Activated T-cell treated with anti-CD3 and anti-CD28 coated beads, Interleukin-2, amount 50 U/mL, for 72 hours (primary cell): ENCODE measurements at places on chromosomes 5 and 9. TPM values are rescaled to one million over a fixed set of nuclear protein-coding genes. Genes with fewer than 3 reads are reported as not detected.

KCNMB1 gene
- total RNA-seq: not detected

ZNG1F gene
- 8.2 TPM for total RNA-seq

ZNF454 gene
- total RNA-seq: 0.21 TPM

HIGD2A gene
- total RNA-seq: 135 TPM

CATSPER3 gene
- 0.79 TPM for total RNA-seq

WWC1 gene
- total RNA-seq: not detected

TUSC1 gene
- total RNA-seq: 0.79 TPM

GRCh38 chr5:139164020-139164419, 34.1 kb downstream of the SIL1 start:
- peak; percentile 9 for DNase-seq
- no peaks in the 10 kb centered on the region for H3K36me3 ChIP-seq
- H3K27ac ChIP-seq: no peak overlapping the region
- H3K27me3 ChIP-seq: no peaks in the 10 kb centered on the region

DNA sequence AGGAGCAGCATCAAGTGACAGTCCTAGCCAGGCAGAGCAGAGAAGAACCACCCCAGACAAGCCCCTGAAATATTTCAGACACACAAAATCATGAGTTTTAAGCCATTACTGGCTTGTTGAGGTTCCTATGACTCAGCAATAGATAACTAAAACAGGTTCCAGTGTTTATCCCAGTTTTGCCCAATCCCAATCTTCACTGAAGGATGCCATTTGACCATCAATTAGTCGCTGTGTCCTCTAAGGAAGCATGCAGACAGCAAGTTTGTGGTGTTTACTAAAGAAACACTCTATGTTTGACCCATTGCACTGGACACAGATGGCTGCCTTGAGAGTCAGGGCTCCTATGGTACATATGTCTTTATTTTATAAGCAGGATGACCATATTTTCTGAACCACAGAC, 186.7 kb downstream of the SYK start:
- H3K36me3 ChIP-seq: no peaks in the 10 kb centered on the region
- no peak overlapping the region for H3K4me3 ChIP-seq
- no peak overlapping the region for H3K27ac ChIP-seq

GRCh38 chr5:65072850-65073249, 304.1 kb downstream of the CWC27 start:
- H3K4me1 ChIP-seq: peaks cover 17% of the 10 kb centered on the region
- no peaks in the 10 kb centered on the region for H3K36me3 ChIP-seq
- peaks cover 11% of the 10 kb centered on the region for H3K27me3 ChIP-seq
- H3K27ac ChIP-seq: no peak overlapping the region

DNA sequence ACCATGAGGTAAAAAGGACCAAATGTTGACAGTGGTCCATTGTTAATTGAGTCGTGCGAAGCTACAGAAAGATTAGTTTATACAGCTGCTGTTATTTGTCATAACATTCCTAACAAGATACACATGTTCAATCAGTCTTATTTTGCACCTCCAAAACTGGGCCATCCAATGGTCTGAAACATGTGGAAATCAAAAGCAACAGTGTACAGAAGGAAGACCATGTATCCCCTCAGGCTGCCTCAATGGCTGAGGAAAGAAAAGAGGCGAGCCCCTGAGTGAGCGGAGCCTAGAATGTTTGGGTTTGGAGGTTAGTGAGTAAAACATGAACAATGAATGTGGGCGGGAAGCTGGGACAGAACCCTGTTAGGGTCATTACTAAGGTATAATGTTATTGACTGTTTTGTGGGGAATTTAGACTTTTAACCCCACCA, 35.6 kb downstream of the NFIB start:
- no peak overlapping the region for H3K27ac ChIP-seq
- H3K36me3 ChIP-seq: no peaks in the 10 kb centered on the region

DNA sequence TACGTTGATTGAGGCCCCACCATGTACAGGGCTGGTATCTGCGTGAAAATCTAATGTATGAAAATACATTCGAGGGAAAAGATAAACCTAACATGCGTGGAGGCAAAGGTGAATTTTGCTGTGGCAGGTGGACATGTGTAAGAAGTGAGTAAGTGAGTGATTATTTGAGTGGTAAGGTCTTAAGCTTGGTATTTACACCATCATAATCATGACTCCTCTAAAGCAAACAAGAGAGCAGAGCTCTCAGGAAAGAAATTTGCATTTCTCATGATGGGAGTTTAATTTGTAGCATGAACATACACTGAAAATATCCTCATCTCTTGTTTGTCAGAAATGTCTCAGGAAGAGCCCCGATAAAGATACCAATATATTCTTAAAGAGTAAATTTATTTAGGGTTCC, 260.6 kb downstream of the PSAT1 start:
- no peak overlapping the region for H3K27ac ChIP-seq
- no peaks in the 10 kb centered on the region for H3K36me3 ChIP-seq
- H3K4me3 ChIP-seq: no peak overlapping the region
- H3K4me1 ChIP-seq: no peaks in the 10 kb centered on the region
- DNase-seq: no peak

DNA sequence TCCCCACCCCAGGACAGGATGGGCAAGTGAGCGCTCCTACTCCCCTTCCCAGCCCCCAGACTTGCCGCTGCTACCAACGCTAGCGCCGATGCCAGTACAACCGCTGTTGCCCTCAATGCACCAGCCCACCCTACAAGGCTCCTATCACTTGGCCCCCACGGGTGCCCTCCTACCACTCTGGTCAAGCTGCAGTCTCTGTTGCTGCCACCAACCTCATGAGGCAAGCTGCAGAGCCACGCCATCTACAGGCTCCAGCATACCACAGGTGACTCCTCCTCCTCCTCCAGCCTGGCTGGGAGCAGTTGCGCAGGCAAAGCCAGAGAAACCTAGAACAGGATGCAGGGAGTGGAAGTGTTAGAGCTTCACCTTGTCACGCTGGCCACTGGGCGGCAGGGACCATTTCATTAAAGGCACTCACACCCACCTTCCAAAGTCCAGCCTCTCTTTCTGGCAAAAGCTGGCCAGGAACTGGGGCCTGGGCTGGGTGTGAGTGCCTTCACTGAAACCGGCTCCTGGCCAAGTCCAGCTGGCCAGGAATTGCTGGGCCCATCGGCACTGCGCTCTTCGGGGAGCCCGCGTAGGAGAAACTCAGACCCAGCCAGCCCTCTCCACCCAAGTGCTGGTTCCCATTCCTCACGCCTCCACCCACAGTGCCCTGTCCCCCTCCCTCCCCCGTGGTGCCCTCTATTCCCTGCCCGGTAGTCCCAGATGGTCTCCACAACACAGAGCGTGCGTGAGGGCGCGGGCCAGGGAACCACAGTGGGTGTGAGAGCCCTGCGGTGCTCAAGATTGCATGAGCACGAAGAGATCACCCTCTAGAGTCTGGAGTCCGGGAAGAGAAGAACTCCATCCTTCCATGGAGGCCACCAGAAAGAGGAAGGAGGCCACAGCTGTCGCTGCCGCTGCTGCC, 1.6 kb upstream of the PCAT7 start:
- no peak overlapping the region for H3K27ac ChIP-seq
- no peaks in the 10 kb centered on the region for H3K36me3 ChIP-seq
- DNase-seq: no peak
- no peak overlapping the region for H3K4me3 ChIP-seq

- H3K4me3 ChIP-seq: no peak overlapping the region
- peaks cover 3% of the 10 kb centered on the region for H3K27me3 ChIP-seq
- no peaks in the 10 kb centered on the region for H3K36me3 ChIP-seq
- no peak overlapping the region for H3K27ac ChIP-seq
- no peak for DNase-seq
Measured at GRCh38 chr5:154652746-154653417, 102.3 kb upstream of the LARP1 start.

GRCh38 chr5:139774980-139775661, 20.5 kb upstream of the PSD2 start:
- H3K4me1 ChIP-seq: peaks cover 17% of the 10 kb centered on the region
- peaks cover 12% of the 10 kb centered on the region for H3K27me3 ChIP-seq
- no peak overlapping the region for H3K27ac ChIP-seq
- H3K36me3 ChIP-seq: no peaks in the 10 kb centered on the region
- peak overlapping the region; percentile 50 for H3K4me3 ChIP-seq

DNA sequence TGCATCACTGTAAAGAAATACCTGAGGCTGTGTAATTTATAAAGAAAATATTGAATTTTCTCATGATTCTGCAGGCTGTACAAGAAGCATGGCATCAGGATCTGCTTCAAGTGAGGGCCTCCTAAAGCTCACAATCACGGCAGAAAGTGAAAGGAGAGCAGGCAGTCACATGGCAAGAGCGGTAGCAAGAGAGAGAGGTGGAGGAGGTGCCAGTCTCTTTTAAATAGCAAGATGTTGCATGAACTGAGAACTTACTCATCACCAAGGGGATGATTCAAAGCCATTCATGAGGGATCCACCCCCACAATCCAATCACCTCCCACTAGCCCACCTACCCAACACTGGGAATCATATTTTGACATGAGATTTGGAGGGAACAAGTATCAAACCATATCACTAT, 184.5 kb upstream of the PAPPA start:
- H3K4me3 ChIP-seq: no peak overlapping the region
- no peaks in the 10 kb centered on the region for H3K27me3 ChIP-seq
- DNase-seq: no peak
- peaks cover 1% of the 10 kb centered on the region for H3K36me3 ChIP-seq

- no peaks in the 10 kb centered on the region for H3K27me3 ChIP-seq
- peak overlapping the region; percentile 94 for H3K27ac ChIP-seq
- peaks cover 70% of the 10 kb centered on the region for H3K4me1 ChIP-seq
- no peak for DNase-seq
Measured at GRCh38 chr5:142107036-142107735, 1.4 kb upstream of the NDFIP1 start.

DNA sequence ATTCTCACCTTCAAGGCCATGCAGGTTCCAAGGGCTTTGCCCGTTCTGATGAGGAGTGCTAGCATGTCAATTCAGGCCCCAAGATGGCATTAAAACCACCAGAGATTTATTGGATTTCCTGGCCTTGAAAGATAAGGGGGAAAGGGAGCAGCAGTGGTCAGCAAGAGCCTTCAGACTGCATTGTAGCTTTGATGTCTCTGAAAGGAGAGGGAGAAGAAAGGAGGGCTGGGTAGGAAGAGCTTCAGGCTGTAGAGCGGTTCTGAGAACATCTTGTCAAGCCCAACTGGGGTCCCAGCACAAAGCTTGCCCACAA, 41.8 kb upstream of the FGF1 start:
- H3K27me3 ChIP-seq: no peaks in the 10 kb centered on the region
- no peak for DNase-seq
- H3K4me3 ChIP-seq: no peak overlapping the region
- peaks cover 19% of the 10 kb centered on the region for H3K4me1 ChIP-seq
- no peaks in the 10 kb centered on the region for H3K36me3 ChIP-seq
- no peak overlapping the region for H3K27ac ChIP-seq

GRCh38 chr5:171537070-171537849, 117.8 kb downstream of the FGF18 start:
- no peak overlapping the region for H3K4me3 ChIP-seq
- H3K27me3 ChIP-seq: peaks cover 71% of the 10 kb centered on the region
- no peaks in the 10 kb centered on the region for H3K36me3 ChIP-seq
- no peak overlapping the region for H3K27ac ChIP-seq

GRCh38 chr9:110592044-110592830, 12.7 kb upstream of the SVEP1 start:
- no peak overlapping the region for H3K4me3 ChIP-seq
- no peaks in the 10 kb centered on the region for H3K4me1 ChIP-seq
- H3K36me3 ChIP-seq: no peaks in the 10 kb centered on the region
- no peaks in the 10 kb centered on the region for H3K27me3 ChIP-seq
- no peak for DNase-seq

GRCh38 chr9:23682352-23682751, 143.7 kb downstream of the ELAVL2 start:
- no peak for DNase-seq
- no peak overlapping the region for H3K27ac ChIP-seq
- H3K4me1 ChIP-seq: no peaks in the 10 kb centered on the region

GRCh38 chr9:120668399-120668798, 45.9 kb downstream of the MEGF9 start:
- no peak for DNase-seq
- H3K27ac ChIP-seq: no peak overlapping the region
- no peaks in the 10 kb centered on the region for H3K4me1 ChIP-seq
- H3K4me3 ChIP-seq: no peak overlapping the region
- no peaks in the 10 kb centered on the region for H3K27me3 ChIP-seq
- no peaks in the 10 kb centered on the region for H3K36me3 ChIP-seq

- no peaks in the 10 kb centered on the region for H3K27me3 ChIP-seq
- no peak overlapping the region for H3K27ac ChIP-seq
- H3K4me3 ChIP-seq: no peak overlapping the region
Measured at GRCh38 chr5:151454889-151455288, 7.5 kb downstream of the SLC36A1 start.

DNA sequence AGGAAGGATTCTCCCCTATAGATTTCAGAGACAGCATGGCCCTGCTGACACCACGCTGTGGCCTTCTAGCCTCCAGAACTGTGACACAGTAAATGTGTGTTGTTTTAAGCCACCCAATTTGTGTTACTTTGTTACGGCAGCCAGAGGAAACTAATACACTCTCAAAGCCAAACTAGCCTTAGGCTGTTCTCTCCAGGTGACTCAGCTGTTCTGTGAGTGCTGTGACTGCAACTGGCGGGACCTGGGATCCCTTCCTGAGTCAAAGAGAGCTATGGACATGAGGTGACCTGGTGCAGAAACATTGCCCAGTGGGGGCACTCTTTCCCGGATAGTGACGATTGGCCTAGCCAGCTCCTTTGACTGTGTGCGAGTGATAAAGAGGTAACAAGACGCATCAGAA, 14.0 kb upstream of the MLANA start:
- no peaks in the 10 kb centered on the region for H3K36me3 ChIP-seq
- H3K4me3 ChIP-seq: no peak overlapping the region
- no peak overlapping the region for H3K27ac ChIP-seq
- H3K4me1 ChIP-seq: peaks cover 15% of the 10 kb centered on the region
- no peaks in the 10 kb centered on the region for H3K27me3 ChIP-seq

GRCh38 chr5:135642934-135643333, 64.1 kb upstream of the CXCL14 start:
- H3K36me3 ChIP-seq: no peaks in the 10 kb centered on the region
- DNase-seq: no peak
- no peak overlapping the region for H3K4me3 ChIP-seq

DNA sequence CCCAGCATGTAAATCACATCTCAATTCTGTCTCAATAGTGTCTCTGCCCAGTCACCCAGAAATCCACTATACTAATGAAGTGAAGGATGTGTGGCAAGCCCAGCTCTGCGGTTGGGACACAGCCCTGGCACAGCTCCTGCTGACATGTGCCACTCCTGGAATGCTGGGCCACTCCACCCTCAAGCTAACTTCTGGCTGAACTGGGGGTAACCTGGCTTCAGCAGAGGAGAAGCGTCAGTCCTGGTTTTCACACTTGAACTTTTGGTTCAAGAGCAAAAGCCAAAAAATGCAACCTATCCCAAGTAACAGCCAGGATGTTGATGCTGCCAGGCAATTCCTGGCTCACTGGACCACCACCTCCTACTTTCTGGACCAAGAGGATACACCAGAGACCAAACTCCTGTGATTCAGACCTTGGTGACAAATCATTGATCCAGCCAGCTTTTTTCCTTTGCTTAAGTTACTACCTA, 86.4 kb downstream of the ARRDC3 start:
- no peaks in the 10 kb centered on the region for H3K27me3 ChIP-seq
- no peak overlapping the region for H3K27ac ChIP-seq
- DNase-seq: no peak
- no peaks in the 10 kb centered on the region for H3K36me3 ChIP-seq
- peaks cover 20% of the 10 kb centered on the region for H3K4me1 ChIP-seq
- H3K4me3 ChIP-seq: no peak overlapping the region
